SHP77 treated with DMSO at 0.1 percent for 48 hours (cell line): ENCODE measurements at places on chromosomes 6 and 20.

GRCh38 chr20:36543184-36544133 lies 2.1 kb downstream of the MYL9 start:
- no peak for DNase-seq

GRCh38 chr6:124812067-124812466 lies 150.2 kb upstream of the RNF217 start:
- DNase-seq: no peak

GRCh38 chr6:39998126-39998525 lies 63.9 kb upstream of the MOCS1 start:
- DNase-seq: no peak

DNA sequence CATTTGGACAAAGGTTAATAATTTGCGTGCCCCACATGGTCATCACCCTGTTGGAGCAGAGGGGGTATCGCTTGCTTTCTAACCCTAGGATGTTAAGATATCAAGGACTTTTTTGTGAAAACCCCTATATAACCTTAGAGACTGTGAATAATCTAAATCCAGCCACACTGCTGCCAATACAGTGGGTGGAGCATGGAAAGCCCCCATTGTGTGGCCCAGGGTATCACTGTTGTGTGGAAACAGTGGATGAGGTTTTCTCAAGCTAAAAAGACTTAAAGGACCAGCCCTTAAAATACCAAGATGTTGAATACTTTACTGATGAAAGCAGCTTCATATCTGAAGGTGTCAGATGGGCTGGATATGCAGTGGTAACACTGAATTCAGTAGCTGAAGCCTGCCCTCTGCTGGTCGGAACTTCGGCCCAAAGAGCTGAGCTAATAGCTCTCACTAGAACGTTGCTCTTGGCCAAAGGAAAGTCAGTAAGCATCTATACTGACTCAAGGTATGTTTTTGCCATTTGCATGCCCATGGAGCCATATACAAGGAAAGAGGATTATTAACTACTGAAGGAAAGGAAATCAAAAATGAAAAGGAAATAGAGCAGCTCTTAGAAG lies 695.2 kb downstream of the PHF3 start:
- DNase-seq: peak; percentile 27

DNA sequence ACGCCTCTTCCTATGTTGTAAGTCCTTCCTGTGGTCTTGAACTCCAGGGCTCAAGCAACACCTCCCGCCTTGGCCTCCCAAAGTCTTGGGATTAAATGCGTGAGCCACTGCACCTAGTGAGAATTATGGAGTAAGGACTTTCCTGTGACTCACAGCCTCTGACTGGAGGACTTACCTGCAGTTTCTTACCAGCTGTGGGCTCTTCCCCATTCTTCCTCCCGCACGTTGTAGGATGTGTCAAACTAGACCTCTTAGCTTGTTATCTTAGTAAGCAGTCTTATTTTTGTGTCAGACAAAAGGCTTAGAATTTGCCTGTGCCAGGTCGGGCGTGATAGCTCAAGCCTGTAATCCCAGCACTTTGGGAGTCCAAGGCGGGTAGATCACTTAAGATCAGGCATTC lies 30.9 kb downstream of the BAK1 start:
- no peak for DNase-seq

- no peak for DNase-seq
Measured at GRCh38 chr6:57257911-57258541, 35.9 kb upstream of the RAB23 start.

DNA sequence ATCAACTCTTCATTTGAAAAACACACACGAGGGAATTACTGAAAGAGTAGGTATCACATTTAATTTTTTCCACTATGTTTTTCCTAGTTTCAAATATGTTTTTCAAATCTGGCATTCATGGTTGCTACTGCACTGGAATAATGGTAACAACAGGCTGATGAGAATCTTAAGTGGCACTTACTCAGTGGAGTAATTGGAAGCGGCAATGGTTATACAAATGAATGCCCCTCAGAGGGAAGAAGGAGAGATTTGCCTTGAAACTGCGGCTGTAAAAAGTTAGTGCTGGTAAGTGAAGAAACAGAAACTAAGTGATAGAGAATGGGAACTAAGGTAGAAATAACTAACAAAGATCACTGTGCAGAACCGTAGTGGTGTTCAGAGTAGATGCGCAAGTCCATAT lies 41.0 kb upstream of the PDE7B start:
- no peak for DNase-seq

DNA sequence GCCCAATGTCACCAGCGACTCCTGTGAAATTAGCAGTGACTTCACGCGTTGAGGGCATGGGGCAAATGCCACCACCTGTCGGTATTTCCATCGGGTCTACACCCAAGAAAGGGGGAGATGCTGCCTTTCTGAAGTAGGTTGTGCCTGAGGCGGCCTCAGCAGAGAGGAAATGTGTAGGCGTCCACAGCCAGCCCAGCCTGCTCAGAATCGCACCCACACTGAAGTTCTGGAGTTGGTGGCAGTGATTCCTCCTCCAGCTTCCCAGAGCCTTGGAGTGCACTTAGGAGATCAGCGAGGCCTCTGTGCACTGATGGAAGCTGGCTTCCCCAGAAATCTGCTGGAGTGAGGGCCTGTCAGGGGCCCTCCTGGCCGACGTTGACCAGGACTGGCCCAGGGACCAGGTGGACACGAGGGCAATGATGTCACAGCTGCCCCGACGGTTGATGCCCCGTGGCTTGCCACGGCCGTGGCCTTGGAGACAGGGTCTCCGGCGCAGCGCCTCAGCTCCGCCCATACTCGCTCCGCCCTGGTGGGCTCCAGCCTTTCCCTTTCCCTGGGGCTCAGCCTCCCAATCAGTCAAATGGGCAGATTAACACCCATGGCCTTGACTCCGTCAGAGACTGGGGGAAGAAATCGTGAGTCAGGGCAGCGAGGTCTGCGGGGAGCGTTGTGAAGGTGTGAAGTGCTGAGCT lies 484.8 kb downstream of the PREX1 start:
- DNase-seq: no peak

DNA sequence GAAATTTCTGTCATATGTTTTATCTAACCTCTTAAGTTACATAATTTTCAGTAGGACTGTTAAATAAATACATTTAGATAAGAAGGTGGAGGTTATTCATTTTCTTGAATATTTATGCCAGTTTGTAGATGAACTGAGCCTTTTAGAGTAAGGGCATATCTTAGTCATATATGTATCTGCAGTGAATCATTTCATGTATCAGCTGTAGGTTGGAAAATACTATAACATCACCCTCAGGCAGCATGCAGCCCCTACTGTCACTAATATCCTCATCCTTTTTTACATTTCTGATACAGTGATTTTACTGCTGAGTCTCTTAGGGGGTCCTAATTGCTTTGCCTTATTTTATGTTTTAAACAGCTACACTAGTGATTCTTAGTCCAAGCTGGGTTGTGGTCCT lies 19.5 kb upstream of the SUMO4 start:
- DNase-seq: no peak
